ENCODE measurements at places on chromosomes 11 and 22.

GRCh38 chr22:44489817-44490216, 8.2 kb downstream of the RTL6 start:
- no peak for DNase-seq

DNA sequence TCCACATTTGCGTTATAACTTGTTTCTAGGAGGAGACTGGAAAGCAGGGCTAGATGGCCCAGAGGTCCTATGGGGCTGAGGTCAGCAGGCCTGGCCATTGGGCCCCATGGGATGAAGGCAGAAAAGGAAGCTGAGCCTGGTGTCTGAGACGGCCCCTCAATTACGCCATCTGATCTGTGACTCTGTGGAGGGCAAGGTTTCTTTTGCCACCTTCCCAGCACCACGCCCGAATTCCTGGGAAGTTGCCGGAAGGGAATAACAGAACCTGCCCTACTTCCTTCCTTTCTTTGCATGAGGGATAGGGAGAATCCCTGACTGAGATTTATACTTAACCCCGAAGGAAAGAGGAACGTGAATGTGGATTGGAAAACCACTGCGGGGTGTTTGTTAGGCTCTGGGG, 118.1 kb downstream of the MPPED1 start:
- DNase-seq: no peak

GRCh38 chr11:20658135-20658534, 11.3 kb upstream of the NELL1 start:
- DNase-seq: no peak

DNA sequence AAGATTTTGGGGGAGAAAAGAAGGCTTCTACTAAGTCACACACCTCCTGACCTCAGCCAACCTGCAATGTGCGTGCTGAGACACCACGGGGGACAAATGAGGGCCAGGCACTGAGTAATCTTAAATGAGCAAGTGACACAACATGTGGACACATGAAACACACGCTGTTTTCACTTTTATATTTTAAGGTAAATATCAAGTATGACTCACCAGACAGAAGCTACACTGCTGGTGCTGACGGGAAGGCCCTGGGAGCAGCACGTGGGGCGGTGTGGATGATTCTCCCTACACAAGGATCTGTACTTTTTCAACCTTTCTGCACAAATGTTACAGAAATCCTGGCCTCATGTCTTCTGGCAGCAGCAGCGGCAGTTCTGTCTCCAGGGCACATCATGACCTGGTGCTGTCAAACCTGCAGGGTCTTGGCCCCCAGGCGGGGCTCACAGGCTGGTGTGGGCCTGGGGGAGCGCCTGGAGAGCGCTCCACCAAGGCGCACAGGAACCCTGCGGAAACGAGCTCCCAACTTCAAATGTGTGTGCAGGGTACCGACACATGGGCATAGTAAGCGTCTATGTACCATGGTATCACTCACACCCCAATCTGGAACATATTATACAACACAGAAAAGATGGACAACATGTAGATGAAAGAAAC, 61.7 kb downstream of the DGCR2 start:
- peak; percentile 9 for DNase-seq

GRCh38 chr22:20439928-20440575, 2.4 kb upstream of the SCARF2 start:
- no peak for DNase-seq

- DNase-seq: no peak
Measured at GRCh38 chr11:64621283-64622019, 30.4 kb downstream of the SLC22A12 start.

GRCh38 chr11:64208796-64209562, 2.5 kb downstream of the FERMT3 start:
- DNase-seq: no peak

- DNase-seq: peak; percentile 15
Measured at GRCh38 chr11:33185756-33186155, 24.5 kb upstream of the CSTF3 start.

- DNase-seq: no peak
Measured at GRCh38 chr22:41799486-41800347, 762 bp upstream of the CCDC134 start.

DNA sequence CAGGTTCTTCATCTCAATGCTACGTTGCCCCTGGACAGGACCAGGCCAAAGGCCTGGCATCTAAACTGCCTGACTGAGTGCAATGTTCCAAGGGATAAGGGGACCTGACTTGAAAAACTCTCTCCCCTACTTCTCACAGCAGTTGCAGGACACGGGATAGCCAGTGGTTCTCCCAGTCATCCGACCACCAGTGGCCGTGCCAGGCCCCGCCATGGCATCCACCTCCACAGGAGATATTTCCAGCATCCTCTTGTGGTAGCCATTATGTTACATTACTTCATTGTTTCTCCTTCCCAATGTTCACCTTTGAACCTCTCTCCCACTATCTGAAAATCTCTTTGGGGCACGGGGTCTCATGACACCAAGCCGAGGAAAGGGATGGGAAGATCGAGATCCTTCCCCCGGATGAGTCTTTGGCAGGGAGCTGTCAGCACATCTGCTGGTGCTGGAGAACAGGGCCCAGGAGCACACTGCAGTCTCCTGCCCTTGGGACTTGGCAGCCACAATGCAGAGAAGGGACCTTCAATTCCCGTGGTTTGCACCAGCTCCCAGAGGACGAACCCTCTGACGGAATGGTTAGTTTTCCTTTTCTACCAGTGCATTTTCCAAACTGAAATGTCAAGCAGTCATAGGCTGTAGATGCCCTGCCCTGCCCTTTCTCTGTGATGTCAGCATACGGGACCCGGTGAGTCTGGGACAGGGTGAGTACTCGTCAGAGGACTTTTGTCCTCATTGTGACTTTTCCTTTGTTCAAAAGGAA, 121.2 kb downstream of the ETS1 start:
- no peak for DNase-seq

- no peak for DNase-seq
Measured at GRCh38 chr11:63554877-63555223, 8.3 kb downstream of the PLAAT2 start.

GRCh38 chr22:28706845-28707244, 27.2 kb upstream of the TTC28 start:
- DNase-seq: no peak

GRCh38 chr11:55942785-55943392, 6.7 kb upstream of the OR5I1 start:
- DNase-seq: no peak

DNA sequence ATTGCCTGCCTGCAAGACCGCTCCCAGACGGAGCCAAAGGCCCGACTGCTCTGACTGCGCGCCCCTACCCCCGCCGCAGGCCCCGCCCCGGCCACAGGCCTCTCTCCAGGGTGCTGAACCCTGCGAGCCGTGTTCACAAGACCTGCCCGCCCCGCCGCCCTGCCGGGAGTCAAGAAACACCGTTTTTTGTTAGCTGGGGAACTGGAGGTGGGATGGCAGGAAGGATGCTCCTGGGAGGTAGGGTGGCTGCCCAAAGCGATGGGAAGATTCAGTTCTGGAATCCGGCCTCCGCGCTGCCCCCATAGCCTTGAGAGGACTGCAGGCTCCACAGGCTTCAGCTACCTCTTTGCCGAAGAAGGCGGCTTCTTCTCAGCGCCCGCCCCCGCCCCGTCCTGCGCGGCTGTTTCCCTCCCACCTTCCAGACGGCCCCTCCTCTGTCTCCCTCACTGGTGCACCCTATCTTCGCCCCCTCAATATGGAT, 2.7 kb upstream of the PDE2A start:
- DNase-seq: no peak

GRCh38 chr11:64757549-64758329, 2.0 kb downstream of the PYGM start:
- no peak for DNase-seq

DNA sequence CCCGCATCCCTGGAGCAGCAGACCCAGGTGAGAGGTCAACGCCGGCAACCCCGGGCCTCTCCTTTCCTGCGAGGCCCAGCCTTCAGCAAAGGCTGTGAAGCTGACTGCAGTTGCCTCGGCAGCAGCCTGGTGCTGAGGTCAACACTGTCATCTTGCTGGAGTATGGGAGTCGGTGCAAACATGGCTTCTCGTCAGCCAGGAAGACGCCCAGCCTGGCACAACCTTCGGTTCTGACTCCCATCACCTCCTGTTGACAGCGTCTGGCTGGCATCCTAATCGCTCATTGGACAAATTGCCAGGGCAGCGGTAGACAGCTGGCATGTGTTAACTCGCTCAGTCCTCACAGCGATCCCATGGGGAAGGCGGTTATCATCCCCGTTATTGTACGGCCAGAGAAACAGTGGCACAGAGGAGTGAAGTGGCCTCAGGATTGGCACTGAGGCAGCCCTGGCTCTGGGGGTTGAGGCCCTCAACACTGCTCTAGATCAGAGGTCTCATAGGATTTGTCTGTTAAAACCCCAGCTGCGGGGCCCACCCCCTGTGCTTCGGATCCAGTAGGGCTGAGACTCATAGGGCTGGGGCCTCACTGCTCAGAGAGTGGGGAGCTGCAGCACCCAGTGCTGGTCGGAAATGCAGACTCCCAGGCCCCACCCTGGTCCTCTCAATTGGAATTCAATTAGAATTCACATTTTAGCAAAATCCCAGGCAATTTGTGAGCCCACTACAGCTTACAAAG, 39.3 kb upstream of the TP53I11 start:
- no peak for DNase-seq

DNA sequence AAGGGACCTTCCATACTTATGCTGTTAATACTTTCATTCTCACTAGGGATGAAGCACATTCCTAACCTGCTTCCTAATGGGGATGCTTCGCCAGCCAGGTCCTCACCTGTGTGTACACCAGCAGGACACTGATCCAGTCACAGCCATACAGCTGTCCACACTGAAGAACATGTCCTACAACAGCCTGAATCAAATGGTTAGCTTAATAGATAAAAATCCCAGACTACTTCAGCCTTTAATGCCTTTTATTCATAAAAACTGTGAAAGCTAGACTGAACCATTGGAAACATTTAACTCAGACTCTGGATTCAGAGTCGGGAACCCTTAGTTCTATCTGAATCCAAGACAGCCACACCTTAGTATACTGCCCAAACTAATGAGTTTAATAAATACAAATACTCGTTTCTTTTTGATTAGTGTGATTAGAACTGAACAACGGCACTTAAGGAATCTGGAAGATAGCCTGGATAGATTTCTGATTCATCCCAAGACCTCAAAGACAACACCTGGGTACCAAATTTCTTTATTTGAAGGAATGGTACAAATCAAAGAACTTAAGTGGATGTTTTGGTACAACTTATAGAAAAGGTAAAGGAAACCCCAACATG, 3.3 kb downstream of the FTH1 start:
- no peak for DNase-seq

DNA sequence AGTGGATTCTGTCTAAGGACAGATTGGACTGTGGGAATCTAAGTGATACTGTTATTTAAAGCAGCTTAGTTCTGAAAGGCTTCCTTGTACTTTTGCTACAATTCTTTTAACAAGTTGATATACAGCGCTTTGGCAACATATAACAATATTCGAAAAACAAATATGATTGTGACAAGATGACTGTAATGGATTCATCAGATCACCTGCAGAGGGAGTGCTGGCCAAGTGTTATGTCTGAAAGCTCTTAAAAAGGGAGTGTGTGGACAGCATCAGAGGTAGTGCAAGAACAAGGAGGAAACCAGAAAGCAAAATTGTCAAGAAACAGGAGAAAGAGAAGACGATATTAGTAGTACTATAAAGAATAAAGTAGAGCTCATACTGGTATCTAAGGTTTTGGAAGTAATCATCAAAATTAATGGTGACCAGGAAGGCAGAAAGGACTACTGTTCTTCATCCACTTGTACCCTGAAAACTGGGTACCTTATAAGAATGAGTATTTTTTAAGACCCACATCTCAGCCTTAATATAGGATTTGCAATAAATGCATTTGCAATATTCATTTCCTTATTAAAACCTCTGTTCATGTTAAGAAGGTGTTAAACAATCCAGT, 1112.0 kb upstream of the CCDC90B start:
- DNase-seq: no peak

- DNase-seq: no peak
Measured at GRCh38 chr22:47586038-47586437, 823.6 kb downstream of the TBC1D22A start.

- DNase-seq: no peak
Measured at GRCh38 chr11:67300256-67300755, 3.0 kb upstream of the SSH3 start.

GRCh38 chr11:108734956-108735559, 70.2 kb downstream of the DDX10 start:
- no peak for DNase-seq

GRCh38 chr22:21816787-21817496, 50.5 kb downstream of the MAPK1 start:
- peak; percentile 67 for DNase-seq

DNA sequence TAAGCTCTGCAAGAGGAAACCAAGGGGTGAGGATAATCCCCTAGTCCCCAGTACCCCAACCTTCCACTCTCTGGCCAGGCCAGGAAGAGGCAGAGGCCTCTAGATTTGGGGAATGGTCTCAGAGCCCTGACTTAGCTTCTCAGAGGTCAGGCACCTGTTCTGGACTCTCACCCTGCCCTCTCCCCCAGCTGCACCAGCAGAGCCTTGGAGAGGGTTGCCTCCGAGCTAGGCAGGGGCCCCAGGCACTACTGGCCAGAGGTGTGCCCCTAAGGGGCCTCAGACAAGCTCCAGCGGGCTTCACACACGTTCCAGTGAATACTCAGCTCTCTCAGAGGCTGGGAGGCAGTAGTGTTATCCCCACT, 8.0 kb downstream of the FREY1 start:
- DNase-seq: no peak

DNA sequence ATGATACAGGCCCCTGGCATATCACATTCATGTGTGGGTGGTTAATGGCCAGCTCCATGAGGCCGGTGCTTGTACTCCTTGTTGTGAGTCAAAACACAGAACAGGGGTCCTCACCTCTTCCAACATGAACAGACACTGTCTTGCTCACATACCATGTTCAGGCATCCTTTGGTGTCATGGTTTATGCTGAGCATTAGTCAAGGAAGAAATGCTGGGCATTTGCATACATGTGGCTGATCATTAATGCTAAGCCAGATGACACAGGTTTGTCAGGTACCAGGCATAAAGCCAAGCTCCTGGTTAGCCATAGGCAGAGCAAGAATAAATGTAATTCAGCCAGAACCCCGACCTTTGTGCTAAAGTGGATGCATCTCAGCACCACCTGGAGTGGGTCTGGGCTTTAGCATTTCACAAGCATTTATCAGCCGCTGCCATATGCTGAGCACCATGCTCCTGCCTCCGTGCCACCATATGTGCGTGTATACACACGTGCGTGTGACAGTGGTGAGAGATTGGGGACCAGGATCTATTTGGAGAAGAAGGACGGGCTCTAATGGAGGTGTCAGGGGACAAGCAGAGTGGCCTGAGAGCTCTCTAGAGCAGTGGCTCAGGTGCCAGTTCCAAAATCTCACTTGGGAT, 55.0 kb downstream of the MICAL2 start:
- DNase-seq: no peak
